ENCODE measurements at places on chromosomes 11 and 22.

DNA sequence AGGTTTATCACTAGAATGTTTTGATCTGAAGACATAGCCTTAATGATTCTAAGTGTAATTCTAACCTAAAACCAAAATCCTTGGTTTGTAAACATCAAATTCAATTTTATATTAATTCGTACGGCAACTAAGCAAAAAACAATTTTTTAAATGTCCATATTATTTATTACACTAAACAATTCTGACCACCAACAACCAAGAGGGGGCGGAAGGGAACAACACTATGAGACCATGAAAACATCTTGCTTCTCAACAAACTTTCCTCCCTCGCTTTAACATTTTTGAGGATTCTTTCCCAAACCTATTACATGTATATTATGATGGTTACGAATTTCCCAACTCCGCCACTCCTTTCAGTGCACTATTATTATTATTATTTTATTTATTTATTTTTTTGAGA, 6.5 kb upstream of the UCP2 start:
- peak; percentile 13 for DNase-seq

GRCh38 chr11:134658481-134659225, 246.6 kb upstream of the B3GAT1 start:
- DNase-seq = no peak

- DNase-seq = no peak
Measured at GRCh38 chr22:22749167-22749758, 104.8 kb downstream of the GGTLC2 start.

GRCh38 chr11:69671734-69672465, 3.3 kb downstream of the LTO1 start:
- DNase-seq = no peak

DNA sequence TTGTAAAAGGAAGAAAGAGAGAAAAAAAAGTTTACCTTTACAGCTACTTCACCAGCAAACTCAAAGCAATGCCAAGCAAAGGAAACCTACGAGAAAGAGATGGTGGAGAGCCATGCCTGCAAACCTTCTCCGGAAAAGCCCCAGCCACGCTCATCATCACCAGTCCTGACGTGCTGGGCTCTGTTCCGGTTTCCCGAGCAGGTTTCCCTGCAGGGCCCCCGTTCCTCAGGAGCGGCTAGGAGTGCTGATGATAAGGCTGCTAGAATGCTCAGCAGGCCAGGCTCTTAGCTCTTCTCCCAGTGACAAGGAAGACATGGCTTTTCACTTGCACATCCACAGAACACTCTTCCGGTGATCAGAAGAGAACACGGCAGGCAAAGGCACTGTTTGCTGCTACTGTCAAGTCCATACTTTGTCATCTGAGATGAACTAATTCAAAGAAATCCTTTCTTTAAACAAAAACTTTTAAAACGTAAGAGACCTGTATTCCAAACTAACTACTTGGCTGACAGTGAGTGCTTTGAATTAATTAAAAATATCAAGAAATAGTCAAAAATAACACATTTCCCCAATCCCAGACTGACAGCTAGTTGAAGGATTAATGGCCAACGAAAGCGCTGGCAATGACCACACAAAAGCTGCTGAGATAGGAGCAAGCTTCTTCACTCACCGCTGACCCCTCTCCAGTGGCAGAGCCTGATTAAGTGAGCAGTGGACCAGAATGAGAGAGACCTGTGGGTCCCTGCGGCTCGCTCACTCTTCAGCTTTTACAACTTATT, 35.8 kb downstream of the DUSP8 start:
- no peak for DNase-seq

DNA sequence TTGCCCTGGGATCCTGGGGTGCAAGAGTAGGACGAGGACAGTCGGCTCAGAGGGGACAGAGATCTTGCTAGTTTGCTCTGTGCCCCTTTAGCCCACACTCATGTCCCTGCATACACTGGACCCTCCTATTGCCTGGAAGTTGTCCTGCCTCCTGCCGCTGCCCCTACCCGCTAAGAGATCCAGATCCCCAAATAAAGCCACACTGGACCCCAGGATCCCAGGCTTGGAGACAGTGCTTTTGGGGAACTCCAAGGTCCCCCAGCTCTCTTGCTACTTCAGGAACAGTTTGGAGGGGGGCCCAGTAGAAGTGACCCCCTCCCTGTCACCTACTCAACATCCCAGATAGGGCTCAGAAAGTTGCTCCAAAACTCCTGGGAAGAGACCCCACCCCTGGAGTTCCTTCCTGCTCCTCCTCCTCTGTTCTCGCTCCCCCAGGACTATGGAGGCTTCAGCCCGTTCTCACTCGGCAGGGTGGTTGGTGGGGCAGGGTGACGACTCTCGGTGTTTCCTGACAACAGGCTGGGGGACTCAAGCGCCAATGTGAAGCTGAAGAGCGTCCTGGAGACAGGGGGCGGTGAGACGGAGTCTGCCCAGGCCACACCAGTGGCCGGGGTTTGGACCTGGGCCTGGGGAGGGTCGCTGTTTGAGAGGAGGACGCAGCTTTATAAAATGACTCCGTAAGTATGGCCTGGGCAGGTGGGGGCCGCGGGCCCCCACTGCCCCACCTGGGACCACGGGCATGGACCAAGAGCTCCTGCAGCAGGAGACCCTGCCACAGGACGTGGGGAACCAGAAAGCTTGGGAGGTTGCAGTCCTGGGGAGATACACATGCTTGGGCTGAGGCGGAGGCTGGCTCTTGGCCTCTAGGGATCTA, 19.2 kb upstream of the TUB start:
- DNase-seq = no peak
